ENCODE measurements at places on chromosomes 5 and 9.

DNA sequence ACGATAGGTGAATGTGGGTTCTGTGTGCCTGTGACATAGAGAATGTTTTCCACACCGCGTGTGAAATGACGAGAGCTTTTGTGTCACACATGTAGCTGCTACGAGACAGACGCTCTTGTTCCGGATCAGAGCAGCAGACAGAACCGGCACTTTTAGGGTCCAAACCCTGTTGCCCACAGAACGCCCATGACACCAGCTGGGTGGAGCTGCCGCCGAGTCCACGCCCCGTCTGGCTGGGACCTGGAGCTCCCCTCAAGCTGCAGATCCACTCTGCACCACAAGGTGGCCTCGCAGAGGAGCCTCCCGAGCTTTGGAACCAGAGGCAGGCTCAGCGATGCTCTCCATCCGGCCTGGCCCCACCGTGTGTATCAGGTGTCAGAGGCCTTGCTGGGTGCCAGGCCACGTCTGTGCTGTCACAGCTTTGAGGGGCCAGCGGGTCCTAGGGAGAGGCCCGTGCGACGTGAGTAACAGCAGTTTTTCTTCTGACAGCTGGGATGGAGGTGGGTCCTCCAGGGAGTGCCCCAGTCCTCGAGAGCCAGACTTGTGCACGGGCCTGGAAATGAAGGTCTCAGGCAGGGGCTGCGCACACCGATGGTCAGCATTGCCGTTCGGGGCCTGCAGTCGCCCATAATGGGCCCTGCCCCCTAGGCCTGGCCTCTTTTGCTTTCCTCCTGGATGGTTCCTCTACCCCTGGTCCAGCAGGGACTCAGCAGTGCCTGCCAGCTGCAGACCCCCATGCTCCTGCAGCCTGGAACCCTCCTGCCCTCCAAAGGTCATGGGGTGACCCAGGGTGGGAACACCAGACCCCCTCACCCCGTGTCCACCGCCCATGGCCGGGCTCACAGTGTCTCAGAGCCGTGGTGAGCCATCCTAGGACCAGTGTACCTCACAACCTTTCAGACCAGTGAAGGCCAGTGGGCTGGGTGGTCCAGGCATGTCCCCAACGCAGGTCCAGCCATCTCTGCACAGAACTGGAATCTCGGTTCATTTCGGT is 2.5 kb upstream of the LRRC14B start:
- peak; percentile 91 for DNase-seq

GRCh38 chr5:103203226-103203625 is 55.3 kb upstream of the MACIR start:
- no peak for DNase-seq

GRCh38 chr5:119275146-119275545 is 80.7 kb upstream of the TNFAIP8 start:
- DNase-seq = no peak

DNA sequence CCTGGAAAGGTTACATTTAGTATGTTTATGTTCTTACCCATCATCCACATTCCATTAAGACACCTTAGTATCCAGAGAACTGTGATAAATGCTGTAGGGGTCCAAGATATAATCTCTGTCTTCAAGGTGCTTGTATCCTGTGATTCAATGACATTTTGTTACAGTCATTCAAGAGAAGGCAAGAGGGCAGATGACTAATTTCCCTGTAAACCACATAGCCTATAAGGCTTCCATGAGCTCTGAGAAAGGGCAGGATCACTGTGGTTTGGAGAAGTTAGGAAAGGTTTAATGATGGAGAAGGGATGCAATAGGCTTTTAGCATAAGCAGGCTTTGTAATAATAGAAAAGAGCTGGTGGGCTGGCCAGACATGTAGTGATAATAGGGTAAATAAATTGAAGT is 40.0 kb downstream of the PAPPA start:
- DNase-seq = no peak

GRCh38 chr9:27118916-27119315 is 9.9 kb downstream of the TEK start:
- no peak for DNase-seq

- DNase-seq = no peak
Observed at GRCh38 chr5:169702693-169703481, 65.8 kb downstream of the DOCK2 start.

DNA sequence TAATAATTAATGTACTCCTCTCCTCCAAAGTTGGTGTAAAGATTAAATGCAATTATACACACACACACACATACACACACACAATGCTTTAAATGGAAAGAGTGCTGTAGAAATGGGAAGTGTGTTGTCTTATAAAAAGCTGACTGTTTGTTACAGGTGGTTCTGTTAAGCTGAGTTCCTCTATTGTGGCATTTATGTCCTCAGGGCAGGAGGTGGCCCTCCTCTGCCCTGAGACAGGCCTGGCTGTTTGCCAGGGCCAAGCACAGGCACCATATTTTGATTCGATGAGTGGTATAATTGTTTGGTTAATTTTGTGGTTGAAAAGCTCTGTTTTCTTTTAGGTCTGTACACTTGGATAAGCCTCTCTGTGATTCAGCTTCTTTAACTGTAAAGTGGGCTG is 573.9 kb downstream of the KIF4B start:
- no peak for DNase-seq

DNA sequence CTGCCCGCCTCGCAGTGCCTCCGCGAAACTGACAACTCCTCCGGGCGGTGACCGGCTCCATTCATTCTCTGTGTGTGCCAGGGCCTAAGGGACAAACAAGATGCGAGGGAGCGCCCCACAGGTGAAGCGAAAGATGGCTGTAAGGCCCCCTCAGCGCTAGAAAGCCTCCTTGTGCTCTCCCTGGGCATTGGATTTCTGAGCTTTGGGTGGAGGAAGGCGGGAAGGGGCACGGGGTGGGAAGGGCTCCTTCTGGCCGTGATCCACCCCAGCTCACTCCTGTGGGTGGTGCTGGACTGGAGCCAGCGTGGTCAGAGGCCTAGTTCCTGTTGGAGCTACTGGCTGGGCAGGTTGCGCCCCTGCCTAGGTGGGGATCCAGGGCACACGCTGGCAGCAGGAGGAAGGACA is 943 bp downstream of the GALNT12 start:
- no peak for DNase-seq

DNA sequence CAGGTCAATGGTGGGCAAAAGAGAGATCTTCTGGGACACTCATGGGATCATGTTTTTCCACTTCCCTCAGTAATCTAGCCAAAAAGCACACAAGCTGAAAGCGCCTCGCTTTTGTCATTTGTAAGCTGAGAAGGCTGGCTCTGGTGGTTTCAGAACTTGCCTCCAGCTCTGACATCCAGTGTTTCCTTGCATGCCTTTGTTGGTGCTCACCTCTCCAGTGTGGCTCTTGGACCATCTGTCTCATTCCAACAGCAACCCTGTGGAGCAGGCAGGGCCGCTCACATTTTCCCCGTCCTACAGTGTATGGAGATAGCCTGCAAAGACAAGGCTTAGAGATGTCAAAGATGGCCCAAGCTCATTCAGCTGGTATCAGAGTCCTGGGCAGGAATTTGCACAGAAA is 160.8 kb upstream of the KLF4 start:
- no peak for DNase-seq

- DNase-seq = no peak
Observed at GRCh38 chr9:123954518-123955280, 24.8 kb upstream of the DENND1A start.

Data from stimulated activated naive CD8-positive, alpha-beta T cell treated with anti-CD3 and anti-CD28 coated beads, Interleukin-15, amount 100 ng/mL, for 72 hours (primary cell).